Natural killer cell (primary cell): ENCODE measurements at places on chromosomes 12 and 14. TPM values are rescaled to one million over a fixed set of nuclear protein-coding genes. Genes with fewer than 3 reads are reported as not detected.

- DNase-seq: no peak
Measured at GRCh38 chr12:14923944-14924343, 14.4 kb downstream of the ERP27 start.

- no peak for DNase-seq
Measured at GRCh38 chr12:30517320-30517719, 178.3 kb downstream of the IPO8 start.

DNA sequence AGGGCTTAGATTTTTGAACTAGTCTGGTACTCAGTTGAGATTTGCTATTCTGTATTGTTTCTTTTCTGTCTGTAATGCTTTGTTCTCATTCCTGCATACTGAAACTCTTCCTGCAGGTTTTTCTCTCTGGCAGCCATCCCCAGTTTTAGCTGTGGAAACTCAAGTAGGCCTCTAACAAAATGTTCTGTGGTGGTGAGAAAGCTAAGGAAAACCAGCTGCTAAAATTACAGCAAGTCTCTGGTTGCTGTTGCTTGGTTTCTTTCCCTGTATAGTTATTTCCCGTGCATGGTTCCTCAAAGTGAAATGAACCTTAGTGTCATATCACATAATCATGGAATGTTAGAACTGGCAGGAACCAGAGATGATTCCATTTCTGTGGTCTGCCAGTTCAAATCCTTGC, 442.5 kb downstream of the NRXN3 start:
- DNase-seq: no peak

GRCh38 chr14:90398315-90398839, 1.5 kb downstream of the CALM1 start:
- DNase-seq: peak; percentile 67

DNA sequence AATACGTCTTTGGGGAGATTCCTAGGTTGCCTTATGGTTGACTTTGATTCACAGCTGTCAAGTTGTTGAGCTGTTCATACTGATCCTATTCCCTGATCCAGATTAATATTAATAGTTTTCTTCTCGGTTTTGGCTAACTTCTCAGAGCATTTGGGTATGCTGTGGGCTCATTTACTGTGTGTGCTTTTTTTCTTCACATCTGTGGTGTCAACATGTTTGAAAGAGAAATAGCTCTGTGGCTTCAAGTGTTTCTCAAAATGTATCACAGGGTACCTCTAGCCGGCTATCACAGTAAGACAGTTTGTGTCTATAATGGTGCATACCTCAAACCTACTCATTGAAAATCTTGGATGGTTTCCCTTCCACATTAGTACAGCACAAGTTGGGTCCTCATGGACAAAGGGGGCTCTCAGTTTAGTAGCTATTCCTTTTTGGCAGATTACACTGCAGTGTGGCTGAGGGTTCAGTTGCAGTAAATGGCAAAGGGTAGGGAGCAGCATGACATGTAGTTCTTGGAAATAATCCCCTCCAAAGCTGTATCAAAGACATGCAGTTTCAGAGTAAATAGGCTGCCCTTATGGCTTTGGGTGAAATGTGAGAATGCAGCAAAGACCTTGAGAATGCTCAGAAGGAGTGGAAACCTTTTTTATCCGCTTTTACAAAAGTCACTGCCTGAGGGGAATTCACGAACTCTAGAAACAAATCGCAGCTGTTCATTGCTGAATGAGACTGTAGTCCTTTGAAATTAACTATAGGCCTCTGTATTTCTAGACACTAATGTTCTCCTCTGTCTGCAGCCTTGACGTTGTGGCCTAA, 102.4 kb upstream of the ATF1 start:
- no peak for DNase-seq

- DNase-seq: no peak
Measured at GRCh38 chr14:69535230-69535848, 39.3 kb downstream of the CCDC177 start.

Gene FAM222A
- 6.6 TPM for total RNA-seq

Gene SLC5A8
- total RNA-seq: not detected
